Breast epithelium (tissue), 4 donors: ENCODE measurements at places on chromosomes 7 and 10. TPM values are rescaled to one million over a fixed set of nuclear protein-coding genes. Genes with fewer than 3 reads are reported as not detected.

- no peak for DNase-seq
Observed at GRCh38 chr10:21263839-21264238, 261.6 kb downstream of the SKIDA1 start.

- no peak for DNase-seq
Observed at GRCh38 chr7:151374139-151374538, 32.5 kb downstream of the NUB1 start.

- DNase-seq: no peak
Observed at GRCh38 chr7:150450491-150451001, at the start of gene GIMAP8. GIMAP8 (plus strand) TSS chr7:150450630; CDS start chr7:150466699, 16,069 bp downstream.

DNA sequence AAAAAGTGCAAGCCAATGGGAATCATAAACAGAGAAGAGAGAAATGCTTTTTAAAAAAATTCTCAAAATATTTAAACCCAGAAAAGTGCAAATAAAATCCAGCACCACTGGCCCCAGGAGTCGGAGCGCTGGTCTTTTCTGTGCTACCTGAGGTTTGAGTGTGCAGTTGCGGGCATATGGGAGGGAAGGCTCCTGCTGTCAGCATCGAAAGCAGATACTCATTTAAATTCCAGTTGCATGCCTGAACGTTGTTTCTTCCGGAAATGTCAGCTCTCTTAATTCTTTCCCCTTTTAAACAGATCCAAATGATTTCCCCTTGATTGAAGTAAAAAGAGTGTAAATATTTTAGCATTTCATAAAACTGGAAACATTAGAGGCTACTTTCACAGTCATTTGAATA, 240.5 kb upstream of the GPR26 start:
- DNase-seq: no peak

GRCh38 chr10:86366902-86367151, 232 bp upstream of the GRID1 start:
- DNase-seq: no peak

GRCh38 chr7:92044940-92045339, 89.3 kb downstream of the CYP51A1 start:
- DNase-seq: no peak

DNA sequence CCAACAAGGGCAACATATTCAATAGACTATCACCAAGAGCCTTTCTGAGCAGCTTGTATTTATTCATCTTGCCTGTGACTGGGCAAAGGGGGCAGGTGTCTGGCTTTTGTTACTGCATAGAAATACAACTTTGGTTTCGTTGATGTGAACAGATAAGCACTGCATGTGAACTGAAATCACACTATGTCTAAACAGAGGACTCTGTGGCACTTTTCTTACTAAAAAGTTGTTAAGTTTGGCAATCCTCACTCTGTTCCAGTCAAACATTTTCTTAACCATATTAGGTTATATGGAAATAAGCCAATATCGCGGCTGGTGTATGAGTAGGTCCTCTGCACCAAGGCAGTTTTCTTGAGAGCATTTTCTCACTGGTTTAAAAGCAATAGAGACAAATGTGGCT, 48.5 kb downstream of the CALD1 start:
- no peak for DNase-seq

DNA sequence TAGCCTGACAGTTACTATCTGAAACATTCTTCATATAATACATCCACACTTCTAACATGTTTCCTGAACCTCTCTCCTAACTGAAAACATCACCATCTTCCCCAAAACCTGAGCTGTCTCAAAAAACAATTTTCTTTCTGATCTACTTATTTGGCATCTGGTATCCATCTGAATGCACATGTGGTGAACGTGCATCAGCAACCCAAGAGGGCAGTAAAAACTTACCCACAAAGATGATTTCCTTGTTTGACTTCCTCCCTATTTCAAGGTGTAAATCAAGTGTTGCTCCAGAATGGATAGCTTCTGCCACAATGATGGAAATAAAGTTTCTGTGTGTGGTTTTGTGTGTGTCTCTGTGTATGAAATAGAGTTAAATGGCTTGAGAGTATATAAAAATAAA, 500.4 kb downstream of the MAGI2 start:
- no peak for DNase-seq

DNA sequence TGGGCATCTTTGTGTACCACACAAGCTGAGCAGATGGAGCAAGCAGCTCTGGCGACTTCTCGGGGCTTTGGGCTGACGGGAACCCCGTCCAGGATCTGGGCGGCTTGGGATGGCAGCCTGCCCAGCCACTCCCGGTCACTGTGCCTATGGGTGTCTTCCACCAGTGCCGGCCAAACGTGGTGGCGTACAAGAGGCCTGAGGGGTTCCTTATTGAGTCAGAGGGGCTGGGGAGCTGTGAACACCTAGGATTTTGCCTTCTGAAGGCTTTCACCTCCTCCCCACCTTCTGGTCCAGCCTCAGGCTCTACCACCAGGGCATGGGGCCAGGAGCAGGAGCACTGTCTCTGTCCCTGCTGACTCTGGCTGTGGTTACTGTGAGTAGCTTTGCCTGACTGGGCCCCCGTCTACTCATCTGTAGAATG, 71.8 kb upstream of the PPIF start:
- DNase-seq: peak; percentile 77

DNA sequence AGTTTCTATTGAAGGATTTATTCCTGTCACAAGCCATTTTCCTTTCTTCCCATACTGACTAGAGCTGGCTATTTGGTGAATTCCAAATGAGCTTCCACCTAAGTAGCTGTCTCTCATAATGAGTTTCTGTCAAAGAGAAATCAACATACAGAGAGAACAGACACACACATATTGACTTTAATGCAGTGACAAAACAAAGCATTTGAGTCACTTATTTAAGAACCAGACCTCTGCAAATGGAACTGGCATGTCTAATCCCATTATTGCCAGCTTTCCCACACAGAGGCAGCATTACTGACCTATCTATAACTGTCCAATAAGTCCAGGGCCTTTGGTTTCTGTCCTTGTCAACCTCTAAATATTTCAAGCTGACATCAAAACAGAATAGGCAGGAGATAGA, 179.3 kb upstream of the CSTF2T start:
- DNase-seq: no peak

DNA sequence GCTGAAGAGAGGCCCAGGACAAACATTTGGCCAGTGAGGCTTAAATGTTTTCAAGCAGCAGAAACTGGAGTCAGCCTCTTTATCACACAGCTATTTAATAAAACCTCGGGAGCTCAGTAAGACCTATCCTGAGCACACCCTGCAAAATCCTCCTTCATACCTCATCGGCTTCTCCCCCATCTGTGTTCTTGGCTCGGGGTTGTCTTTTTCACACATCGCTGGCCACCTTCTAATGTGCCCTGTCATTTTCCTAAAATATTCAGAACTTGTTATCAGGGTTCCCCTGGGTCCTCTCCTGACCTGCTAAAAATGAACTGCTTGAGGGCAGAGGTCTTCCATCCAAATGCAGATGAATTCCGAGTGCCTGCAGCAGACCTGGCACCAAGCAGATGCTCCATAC, 310.3 kb upstream of the AKR1E2 start:
- DNase-seq: no peak

GRCh38 chr7:134784251-134785049, 5.0 kb downstream of the CALD1 start:
- no peak for DNase-seq

DNA sequence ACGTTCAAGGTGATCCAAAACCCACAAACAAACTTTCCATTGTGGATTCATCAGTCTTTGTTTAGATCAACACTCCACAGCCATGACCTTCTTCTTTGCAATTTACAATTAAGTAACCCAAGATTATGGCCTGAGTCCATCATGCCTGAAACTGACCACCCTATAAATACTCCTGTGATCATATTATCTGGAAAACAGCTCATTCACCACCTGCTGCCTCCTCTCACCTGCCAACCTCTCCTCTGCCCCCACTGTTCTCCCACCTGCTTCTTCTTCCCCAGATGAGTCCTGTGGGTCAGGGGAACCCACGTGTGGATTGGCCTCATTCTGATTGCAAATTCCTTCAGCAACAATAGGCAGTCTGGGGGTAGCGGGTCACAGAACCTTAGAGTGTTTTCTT, 81.4 kb downstream of the ABLIM1 start:
- no peak for DNase-seq

DNA sequence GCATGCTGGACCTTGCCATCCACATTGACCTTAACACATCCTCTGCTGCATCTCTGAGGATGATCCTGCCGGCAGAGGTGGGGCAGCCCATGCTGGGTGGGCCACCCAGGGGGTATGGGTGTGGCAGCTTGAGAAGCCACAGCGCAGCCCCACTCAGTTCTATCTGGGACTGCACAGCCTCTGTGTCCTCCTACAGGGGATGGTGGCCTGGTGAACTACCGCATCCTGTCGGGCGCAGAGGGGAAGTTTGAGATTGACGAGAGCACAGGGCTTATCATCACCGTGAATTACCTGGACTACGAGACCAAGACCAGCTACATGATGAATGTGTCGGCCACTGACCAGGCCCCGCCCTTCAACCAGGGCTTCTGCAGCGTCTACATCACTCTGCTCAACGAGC, 12.2 kb upstream of the C10orf105 start:
- DNase-seq: no peak

GRCh38 chr10:85946713-85947326, 419.8 kb downstream of the GRID1 start:
- no peak for DNase-seq

DNA sequence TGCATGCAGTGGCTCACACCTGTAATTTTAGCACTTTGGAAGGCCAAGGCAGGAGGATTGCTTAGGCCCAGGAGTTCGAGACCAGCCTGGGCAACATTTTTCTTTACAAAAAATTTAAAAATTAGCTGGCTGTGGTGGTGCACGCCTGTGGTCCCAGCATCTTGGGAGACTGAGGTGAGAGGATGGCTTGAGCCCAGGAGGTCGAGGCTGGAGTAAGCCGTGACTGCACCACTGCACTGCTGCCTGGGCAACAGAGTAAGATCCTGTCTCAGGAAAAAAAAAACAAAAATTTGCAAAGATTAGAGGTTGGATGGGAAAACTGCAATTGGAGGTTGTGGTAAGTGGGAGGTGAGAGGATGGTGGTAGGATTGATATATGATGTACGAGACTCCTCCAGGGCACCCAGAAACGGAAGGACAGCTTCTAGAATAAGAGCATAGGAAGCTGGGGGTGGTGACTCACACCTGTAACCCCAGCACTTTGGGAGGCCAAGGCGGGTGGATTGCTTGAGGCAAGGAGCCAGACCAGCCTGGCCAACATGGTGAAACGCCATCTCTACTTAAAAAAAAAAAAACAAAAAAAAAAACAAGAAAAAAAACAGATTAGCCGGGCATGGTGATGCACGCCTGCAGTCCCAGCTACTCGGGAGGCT, 19.1 kb upstream of the PARP12 start:
- DNase-seq: no peak

GRCh38 chr7:48109848-48110663, 21.0 kb downstream of the UPP1 start:
- peak; percentile 82 for DNase-seq

DNA sequence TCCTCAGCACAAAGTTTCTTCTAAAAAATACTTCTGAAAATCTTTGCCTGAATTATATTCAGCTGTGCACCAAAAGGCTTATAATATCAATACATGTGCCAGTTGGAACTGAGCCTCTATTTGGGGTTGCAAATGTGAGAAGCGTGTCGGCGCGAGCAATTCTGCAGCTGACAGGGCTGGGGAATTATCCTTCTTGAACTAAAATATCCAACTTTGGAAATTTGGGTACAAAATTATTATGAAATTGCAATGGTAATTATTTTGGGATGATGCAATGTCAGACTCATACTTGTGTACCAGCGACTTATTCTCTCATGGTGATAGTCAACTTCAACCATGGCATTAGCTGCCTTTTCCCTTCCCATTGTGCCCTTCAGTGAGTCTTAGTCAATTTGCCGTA, 507.0 kb upstream of the KLF6 start:
- no peak for DNase-seq

GRCh38 chr10:79137826-79138225, 69.1 kb downstream of the ZMIZ1 start:
- no peak for DNase-seq

- no peak for DNase-seq
Observed at GRCh38 chr10:88437411-88437810, 145.7 kb downstream of the RNLS start.

- no peak for DNase-seq
Observed at GRCh38 chr7:115135146-115135545, 213.3 kb downstream of the MDFIC start.

DNA sequence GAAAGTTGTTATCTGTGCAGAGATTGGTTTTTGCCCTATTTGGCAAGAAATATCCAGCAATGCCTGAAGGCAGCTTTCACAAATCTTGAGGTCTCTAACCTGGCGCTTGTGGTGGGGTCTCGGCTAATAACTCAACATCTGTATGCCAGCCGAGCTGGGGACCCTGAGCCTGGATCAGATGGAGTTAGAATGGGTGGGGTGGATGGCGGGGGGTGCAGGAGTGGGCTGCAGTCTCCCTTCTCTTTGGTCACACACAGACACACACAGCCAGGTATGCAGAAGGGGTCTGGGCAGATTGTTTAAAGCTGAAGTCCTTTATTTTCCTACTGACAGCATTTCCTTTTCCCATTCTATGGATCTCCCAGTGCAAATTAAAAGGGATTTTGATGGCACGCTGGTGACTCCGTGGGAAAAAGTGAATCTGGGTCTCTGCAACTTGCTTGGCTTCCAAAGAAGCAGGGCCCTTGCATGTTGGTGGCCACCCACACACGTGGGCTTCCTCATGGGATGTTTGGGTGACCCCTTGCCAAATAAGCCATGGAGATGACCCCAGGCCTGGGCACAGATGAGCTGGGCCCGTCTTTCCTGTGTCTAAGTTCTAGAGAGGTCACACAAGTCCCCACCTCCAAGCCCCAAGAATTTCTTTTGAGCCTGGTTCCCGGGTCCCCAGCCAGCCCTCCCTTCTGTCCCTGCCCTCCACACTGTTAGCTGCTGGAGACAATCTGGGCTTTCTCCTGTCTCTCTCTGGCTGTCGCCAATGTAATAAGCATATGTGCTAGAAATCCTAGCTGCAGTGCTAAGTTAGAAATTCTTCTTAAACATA, 39.9 kb upstream of the EMX2 start:
- DNase-seq: no peak

GRCh38 chr7:105756367-105756766, 120.0 kb downstream of the ATXN7L1 start:
- no peak for DNase-seq

- no peak for DNase-seq
Observed at GRCh38 chr7:88835147-88835728, 39.7 kb upstream of the TEX47 start.

- DNase-seq: no peak
Observed at GRCh38 chr7:157844141-157844540, 507.3 kb downstream of the DNAJB6 start.

DNA sequence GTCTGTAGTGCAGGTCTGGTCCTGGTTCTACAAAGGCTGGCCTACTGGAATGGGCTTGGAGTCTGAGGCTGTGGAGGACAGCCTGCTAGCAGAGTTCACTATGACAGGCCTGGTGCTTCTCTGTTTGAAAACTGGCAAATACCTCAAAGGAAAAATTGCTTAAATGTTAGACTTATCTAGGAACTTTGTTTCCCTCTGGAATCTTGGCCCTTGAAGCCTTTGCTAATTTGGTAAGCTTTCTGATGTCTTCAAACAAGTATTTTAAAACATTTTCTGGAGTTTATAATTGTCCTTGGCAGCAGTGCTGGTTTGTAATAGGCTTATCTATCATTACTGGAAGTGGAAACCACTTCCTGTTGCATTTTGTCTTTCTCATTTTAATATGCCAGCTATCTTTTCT, 139.7 kb downstream of the TMEM26 start:
- DNase-seq: no peak

Gene COX15
- total RNA-seq: 38.3 TPM

Gene SPRN
- 0.33 TPM for total RNA-seq

Gene PAX4
- not detected for total RNA-seq

Gene ACBD5
- 18.7 TPM for total RNA-seq

Gene PRKAR2B
- 252 TPM for total RNA-seq

Gene PNLIPRP3
- 0.29 TPM for total RNA-seq

Gene CCDC7
- total RNA-seq: 16.3 TPM

Gene DLG5
- total RNA-seq: 43.0 TPM

Gene MEOX2
- 19.7 TPM for total RNA-seq

Gene CYP2C19
- not detected for total RNA-seq

Gene CPA1
- total RNA-seq: not detected
